ENCODE measurements at places on chromosomes 6 and 20.

DNA sequence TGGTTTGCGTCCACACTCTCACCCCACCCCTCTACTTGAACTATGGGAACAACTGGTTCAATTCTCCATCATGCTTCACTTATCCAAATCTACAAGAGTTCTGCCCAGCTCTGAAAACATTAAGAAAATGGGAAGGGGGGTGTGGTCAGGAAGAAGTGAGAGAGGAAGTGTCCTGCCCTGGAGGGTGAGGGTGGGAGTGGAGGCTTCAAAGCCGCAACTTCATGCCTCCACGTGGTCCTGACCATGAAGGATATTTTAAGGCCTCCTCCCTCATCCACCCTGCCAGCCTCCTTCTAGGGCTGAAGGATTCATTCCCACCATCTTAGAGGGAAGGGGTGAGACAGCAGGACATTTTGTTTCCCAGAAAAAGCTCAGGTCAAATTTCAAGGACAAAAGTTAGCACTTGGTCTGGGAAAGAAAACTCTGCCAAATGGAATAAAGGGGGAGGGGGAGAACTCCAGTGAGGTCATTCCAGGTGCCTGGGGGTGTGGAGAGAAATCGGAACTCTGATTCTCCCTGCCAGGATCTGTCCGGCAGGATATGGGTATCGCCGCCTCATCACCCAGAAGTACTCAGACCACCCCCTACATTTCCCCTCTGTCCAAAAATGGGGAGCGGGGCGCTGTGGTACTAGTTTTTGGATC lies 4.9 kb downstream of the RIMS4 start:
- DNase-seq = no peak

GRCh38 chr20:10359621-10360040 lies 74.4 kb downstream of the MKKS start:
- no peak for DNase-seq

DNA sequence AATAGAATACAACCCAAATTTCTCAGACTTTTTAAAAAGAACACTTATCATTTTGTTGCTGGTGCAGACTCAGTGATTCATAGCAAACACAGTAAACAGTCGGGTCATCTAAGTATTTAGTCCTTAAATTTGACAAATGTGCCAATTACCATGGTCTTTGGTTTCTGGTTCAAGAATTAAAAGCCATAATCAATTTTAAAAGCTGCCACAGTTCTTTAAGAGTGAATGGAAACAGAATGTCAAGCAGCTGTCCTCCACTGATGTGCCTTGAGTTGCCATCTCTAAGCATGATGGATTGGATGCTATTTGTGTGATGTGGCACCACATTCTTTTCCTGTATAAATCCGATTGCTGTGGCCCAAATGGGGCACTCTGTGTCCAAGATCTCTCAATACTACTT lies 67.2 kb upstream of the MLIP start:
- DNase-seq = no peak

DNA sequence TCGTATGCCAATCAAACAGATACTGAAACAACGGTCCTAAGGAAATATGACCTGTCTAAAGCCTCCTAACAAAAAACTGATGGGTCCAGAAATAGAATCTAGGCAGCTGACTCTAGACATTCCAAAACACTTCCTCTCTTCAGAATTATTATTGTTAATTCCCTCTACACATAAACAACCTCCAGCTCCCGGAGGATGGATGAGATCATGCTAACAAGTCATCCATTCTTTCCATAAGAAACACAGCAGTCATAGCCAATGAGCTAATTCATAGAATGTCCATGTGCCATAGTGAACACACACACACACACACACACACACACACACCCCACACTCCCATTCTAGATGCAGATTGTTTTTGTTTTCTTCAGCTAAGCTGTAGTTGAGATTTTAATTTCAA lies 44.3 kb downstream of the HDGFL1 start:
- DNase-seq = no peak

DNA sequence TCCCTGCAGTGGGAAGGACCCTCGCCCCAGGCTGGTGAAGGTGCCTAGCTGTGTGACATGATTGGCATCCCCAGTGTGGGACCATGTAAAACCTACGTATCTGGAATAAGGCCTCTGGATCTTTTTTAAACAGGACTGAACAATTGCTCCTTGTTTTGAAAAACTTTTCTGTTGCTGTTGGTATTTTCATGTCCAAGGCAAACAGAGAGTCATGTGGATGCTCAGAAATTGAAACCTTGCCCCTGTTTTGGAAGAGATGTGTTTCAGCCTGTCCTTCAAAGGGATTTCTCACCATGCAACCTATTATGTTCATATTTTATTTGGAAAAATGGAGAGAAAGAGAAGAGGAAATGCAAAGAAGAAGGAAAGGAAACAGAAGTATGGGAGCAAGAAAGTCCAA lies 362.3 kb downstream of the PKHD1 start:
- no peak for DNase-seq

- DNase-seq = no peak
Observed at GRCh38 chr6:134849920-134850447, 99.9 kb downstream of the ALDH8A1 start.

DNA sequence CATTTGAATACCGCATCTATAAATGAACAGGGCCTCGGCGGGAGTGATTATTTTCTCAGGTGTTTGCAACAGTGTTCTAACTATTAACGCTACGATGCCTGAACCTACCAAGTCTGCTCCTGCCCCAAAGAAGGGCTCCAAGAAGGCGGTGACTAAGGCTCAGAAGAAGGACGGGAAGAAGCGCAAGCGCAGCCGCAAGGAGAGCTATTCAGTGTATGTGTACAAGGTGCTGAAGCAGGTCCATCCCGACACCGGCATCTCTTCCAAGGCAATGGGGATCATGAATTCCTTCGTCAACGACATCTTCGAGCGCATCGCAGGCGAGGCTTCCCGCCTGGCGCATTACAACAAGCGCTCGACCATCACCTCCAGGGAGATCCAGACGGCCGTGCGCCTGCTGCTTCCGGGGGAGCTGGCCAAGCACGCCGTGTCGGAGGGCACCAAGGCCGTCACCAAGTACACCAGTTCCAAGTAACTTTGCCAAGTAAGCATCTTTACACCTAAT lies 70.9 kb downstream of the HFE start:
- DNase-seq = no peak

GRCh38 chr6:113597231-113597583 lies 259.9 kb upstream of the MARCKS start:
- no peak for DNase-seq

DNA sequence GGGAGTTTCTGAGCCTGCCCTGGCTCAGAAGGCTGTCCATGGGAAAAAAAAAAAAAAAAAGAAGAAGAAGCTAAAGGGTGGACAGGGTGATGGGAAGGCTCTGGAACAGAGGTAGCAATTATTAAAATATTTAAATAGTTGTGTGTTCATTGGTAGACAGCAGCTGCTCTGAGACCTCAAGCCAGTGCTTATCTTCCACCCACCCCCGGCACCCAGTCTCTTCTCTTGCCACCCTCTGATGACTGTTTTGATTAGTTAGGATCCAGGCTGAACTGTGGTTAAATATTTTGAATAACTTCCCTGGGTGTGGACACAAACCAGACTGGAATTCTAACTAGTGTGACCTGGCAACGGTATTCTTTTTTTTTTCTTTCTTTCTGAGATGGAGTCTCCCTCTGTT lies 16.9 kb upstream of the SRSF3 start:
- no peak for DNase-seq

DNA sequence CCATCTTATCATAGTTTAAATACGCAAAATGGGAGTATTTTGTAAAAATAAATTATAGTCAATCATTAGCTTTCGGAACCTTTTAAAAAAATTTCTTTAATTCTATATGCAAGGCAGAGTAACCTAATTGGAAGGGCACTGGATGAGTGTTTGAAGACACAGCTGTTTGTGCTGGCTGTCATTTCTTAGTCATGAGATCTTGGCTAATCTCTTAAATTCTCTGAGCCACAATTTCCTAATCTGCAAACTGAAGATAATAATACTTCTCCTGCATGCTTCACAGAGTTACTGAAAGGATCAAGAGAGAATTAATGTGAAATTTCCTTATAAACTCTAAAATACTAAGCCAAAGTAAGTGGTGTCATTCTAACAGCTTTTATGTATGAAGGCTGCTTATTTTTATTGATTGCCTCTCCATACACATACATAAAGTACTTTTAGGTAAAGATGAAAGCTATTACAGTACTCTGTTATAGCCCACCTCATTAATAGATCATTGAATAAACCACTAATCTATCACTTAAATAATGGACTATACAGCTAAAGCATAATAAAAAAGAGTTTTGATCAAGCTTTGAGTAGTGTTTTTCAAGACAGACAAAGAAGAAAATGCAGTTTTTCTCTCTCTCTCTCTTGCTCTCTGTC lies 383.7 kb upstream of the IRAK1BP1 start:
- DNase-seq = no peak

DNA sequence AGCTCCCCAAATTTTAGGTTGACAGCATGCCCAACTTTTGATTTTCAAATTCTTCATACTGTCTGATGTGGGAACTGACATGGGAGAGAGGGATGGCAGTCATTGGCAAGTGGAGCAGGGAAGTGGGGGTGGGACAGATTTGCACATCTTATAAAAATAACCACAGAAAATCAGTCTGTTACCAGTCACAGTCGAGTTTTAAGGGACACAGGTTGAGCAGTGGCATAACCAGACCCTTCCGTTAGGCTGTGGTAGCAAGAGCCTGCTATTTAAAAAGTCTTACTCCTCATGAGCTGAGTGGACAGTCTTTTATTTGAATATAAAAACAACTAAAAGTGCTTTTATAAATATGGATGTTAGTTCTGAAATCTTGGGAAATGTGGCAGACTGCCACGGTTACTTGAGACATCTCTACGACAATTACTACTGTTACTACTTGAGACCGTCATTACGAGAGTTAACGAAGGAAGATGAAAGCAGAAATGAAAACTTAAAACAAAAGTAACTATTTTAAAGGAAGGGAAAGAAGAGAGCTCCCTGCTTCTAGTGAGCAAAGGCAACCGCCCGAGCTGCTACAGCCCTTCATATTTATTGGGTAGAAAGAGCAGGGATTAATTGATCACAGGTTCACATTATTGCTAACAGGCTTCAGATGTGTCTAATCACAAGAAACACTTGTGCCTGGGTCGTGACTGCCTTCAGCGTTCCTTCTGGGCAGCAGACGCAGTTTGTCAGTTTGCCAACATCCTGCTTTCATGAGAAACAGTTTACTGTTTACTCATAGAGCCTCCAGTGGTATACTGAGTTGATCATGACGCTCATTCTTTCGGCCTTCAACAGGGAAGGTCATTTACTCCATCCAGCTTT lies 71.3 kb downstream of the EFHC1 start:
- no peak for DNase-seq

DNA sequence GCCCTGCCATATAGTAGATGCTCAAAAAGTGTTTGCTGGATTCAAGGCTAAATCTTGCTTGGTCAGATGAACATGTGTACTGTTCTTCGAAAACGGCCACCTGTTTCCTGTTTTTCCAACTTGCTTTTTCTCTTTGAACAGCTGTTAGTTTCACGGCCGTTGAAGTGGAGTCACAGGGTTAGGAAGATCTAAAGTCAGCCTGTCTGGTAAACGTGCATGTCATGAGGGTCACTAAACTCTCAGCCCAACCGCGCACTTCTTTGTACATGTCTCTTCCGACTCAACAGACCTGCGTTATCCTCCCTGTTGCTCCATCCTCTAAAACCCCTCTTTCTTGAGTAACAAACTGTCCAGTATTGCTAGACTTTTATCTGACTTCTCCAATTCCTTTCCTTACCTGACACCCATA lies 93.2 kb upstream of the MAN1A1 start:
- DNase-seq = no peak

DNA sequence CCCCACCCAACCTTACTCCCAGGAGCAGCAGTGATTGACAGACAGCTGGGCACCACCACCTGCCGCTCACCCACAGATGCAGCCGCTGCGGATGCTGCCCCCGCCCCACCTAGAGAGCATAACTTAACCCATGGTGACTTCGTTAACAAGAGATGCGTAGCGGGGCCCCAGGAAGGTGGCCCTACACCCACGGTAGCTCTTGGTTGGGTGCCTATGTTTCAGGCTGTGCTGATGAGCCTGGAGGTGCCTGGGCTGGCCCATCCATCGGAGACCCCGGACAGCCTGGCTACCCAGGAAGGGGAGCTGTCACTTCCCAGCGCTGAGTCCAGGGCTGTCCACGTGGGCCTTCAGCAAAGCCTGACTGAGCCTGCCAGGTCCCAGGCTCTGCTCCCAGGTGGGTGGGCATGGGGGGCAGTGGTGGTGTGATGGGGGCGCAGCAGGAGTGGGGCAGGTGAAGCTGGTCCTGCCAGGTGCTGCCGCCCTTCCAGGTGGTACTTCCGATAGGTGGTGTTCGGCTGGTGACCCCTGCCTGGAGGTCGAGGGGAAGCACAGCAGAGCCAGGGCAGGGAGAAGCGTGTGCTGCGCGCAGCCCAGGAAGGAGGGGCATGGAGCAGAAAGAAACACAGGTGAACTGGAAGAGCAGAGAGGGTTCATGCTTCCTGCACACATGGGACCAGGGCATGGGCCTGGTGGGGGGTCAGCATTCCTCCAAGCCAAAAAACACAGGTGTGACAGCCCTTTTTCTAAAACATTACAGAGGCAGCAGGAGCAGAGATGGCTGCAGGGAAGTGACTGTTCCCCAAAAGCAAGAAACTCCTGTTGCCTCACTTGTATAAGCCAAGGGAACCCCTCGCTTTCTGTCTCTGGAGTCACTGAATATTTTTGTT lies 56.9 kb downstream of the SYNJ2 start:
- DNase-seq = no peak

GRCh38 chr6:124056407-124057334 lies 253.0 kb downstream of the NKAIN2 start:
- DNase-seq = no peak

Data from spinal cord (tissue), 10 donors.